T-helper 17 cell (primary cell): ENCODE measurements at places on chromosomes 1 and 21. TPM values are rescaled to one million over a fixed set of nuclear protein-coding genes. Genes with fewer than 3 reads are reported as not detected.

DNA sequence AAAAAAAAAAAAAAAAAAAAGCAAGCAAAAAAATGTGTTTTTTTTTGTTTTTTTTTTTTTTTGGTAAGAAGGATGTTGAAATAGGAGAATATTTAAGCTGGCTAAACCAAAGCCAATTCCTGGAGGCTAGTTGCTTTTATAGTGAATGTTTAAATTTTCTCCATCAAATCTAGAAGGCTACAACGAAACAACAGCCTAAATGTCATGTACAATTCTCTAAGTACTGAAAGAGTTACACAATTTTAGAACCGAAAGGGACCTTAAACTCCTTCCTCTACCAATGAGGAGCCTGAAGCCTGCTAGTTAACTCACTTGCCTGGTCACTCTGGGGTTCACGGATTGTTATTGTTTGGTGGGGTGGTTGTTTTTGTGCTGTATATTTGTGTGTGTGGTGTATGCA lies 3.5 kb downstream of the WLS start:
- H3K27me3 ChIP-seq: peaks cover 43% of the 10 kb centered on the region
- peaks cover 4% of the 10 kb centered on the region for H3K4me1 ChIP-seq
- no peak for DNase-seq
- H3K36me3 ChIP-seq: peaks cover 2% of the 10 kb centered on the region

- H3K36me3 ChIP-seq: no peaks in the 10 kb centered on the region
- H3K27me3 ChIP-seq: peaks cover 28% of the 10 kb centered on the region
- H3K4me1 ChIP-seq: no peaks in the 10 kb centered on the region
- no peak overlapping the region for H3K27ac ChIP-seq
- no peak overlapping the region for H3K4me3 ChIP-seq
Observed at GRCh38 chr1:4755301-4755845, 101.0 kb downstream of the AJAP1 start.

DNA sequence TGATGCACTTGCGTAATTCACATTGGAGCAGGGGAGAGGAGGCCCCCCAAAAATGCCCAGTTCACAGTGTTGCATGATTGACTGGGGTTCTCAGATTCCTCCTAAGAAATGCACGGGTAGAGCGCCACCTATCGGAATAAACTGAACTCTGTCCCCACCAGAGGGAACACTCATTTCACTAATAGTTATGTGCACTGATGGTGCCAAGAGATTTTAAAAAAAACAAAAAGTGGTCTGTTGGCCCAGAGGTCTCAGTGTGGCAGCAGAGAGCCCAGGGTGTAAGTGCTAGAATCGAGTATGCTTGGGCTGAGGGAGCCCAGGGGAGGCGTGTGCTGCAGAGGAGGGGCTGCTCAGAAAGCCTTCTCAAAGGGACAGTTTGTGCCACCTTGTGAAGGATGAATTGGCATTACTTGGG lies 6.9 kb downstream of the PINK1 start:
- no peaks in the 10 kb centered on the region for H3K27me3 ChIP-seq
- peak; percentile 33 for DNase-seq
- H3K4me3 ChIP-seq: no peak overlapping the region

DNA sequence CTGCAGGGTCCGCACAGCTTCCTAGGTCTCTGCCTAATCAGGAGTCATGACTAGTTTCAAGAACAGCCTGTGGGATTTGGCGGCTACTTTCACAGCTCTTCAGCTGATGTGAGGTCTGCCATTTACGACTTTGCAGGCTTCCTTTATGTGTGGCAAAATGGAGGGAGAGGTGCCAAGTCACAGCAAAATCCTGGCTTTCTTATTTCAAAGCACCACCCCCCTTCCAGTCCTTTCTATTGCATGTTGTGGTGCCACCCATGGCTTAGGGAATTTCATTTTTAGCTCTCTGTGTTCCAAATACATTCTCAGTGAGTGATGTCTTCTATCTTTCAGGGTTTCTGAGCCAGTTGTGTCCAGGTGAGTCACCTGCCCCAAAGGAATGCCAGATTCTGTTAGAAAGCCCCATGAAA lies 75.1 kb upstream of the WLS start:
- no peak for DNase-seq
- no peaks in the 10 kb centered on the region for H3K36me3 ChIP-seq
- H3K4me1 ChIP-seq: no peaks in the 10 kb centered on the region
- no peaks in the 10 kb centered on the region for H3K27me3 ChIP-seq
- no peak overlapping the region for H3K4me3 ChIP-seq

GRCh38 chr1:24776821-24777220 lies 31.6 kb downstream of the CLIC4 start:
- H3K36me3 ChIP-seq: peaks cover 5% of the 10 kb centered on the region
- no peak for DNase-seq
- peaks cover 2% of the 10 kb centered on the region for H3K4me1 ChIP-seq
- H3K4me3 ChIP-seq: peak overlapping the region; percentile 37
- H3K27ac ChIP-seq: no peak overlapping the region

Gene MYOG
- total RNA-seq: not detected

Gene FNDC5
- total RNA-seq: not detected

Gene TTC34
- total RNA-seq: 1.1 TPM

Gene CELA3B
- not detected for total RNA-seq
